Vein endothelial cell (primary cell): ENCODE measurements at places on chromosomes 11 and 22. TPM values are rescaled to one million over a fixed set of nuclear protein-coding genes. Genes with fewer than 3 reads are reported as not detected.

PHOX2A gene
- total RNA-seq = not detected in 2 replicates

SOX6 gene
- total RNA-seq = 0.67 and 1.6 TPM in 2 replicates

POLR3H gene
- total RNA-seq = 22.5 and 27.0 TPM in 2 replicates

PPM1F gene
- total RNA-seq = 165 and 166 TPM in 2 replicates

PGA5 gene
- total RNA-seq = not detected in 2 replicates
